Vagina (tissue), 2 donors: ENCODE measurements at places on chromosomes 13 and 19. TPM values are rescaled to one million over a fixed set of nuclear protein-coding genes. Genes with fewer than 3 reads are reported as not detected.

- peaks cover 3% of the 10 kb centered on the region for H3K36me3 ChIP-seq
- no peak overlapping the region for H3K4me3 ChIP-seq
- H3K4me1 ChIP-seq: no peaks in the 10 kb centered on the region
- DNase-seq: no peak
- H3K27me3 ChIP-seq: no peaks in the 10 kb centered on the region
- H3K27ac ChIP-seq: no peak overlapping the region
These were observed 22.7 kb upstream of the ASF1B start for GRCh38 chr19:14159059-14159458.

Gene ABCC4
- 13.3 TPM for total RNA-seq

Gene MISP3
- total RNA-seq: 2.7 TPM

- no peaks in the 10 kb centered on the region for H3K36me3 ChIP-seq
- no peaks in the 10 kb centered on the region for H3K27me3 ChIP-seq
- DNase-seq: no peak
- H3K4me1 ChIP-seq: peaks cover 16% of the 10 kb centered on the region
These were observed 28.5 kb downstream of the ATP11A start for GRCh38 chr13:112718318-112718717.

DNA sequence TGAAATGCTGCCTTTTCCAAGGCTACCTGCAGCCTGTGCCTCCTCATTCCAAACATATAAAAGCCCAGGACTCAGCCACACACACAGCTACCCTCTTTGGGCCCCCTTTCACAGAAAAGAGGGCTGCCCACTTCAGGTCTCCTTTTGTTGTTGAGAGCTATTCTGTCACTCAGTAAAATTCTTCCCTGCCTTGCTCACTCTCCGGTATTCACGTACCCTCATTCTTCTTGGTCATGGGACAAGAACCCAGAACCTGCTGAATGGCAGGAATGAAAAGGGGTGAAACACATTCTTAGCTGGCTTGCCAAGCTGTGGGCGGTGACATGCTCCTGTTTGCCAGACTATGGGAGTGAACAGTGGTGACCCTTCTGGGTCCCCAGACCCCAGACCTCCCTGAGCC lies 338.0 kb upstream of the ATXN8OS start:
- no peak for DNase-seq
- H3K4me1 ChIP-seq: no peaks in the 10 kb centered on the region
- no peak overlapping the region for H3K4me3 ChIP-seq
- no peak overlapping the region for H3K27ac ChIP-seq
- no peaks in the 10 kb centered on the region for H3K36me3 ChIP-seq

GRCh38 chr13:96403651-96404050 lies 313.7 kb downstream of the HS6ST3 start:
- no peak overlapping the region for H3K27ac ChIP-seq
- DNase-seq: no peak
- H3K27me3 ChIP-seq: no peaks in the 10 kb centered on the region
- no peaks in the 10 kb centered on the region for H3K36me3 ChIP-seq
- H3K4me3 ChIP-seq: no peak overlapping the region
- no peaks in the 10 kb centered on the region for H3K4me1 ChIP-seq

Gene CRB3
- 4.9 TPM for total RNA-seq

Gene CLEC17A
- total RNA-seq: not detected
